MG63 (cell line): ENCODE measurements at places on chromosomes 3 and 15. TPM values are rescaled to one million over a fixed set of nuclear protein-coding genes. Genes with fewer than 3 reads are reported as not detected.

The CPA3 gene
- total RNA-seq, result 1.3 TPM in 1 of 2 replicates, not detected in the other

The SNAP23 gene
- 49.3 and 52.1 TPM in 2 replicates for total RNA-seq

The OXTR gene
- 0.03 and 0.15 TPM in 2 replicates for total RNA-seq

The ACAN gene
- total RNA-seq, result 0.05 and 0.16 TPM in 2 replicates

The MAP6D1 gene
- total RNA-seq, result 3.1 TPM in 1 of 2 replicates, not detected in the other
